Activated CD8-positive, alpha-beta memory T cell treated with anti-CD3 and anti-CD28 coated beads for 48 hours (primary cell): ENCODE measurements at places on chromosomes 7 and 10.

GRCh38 chr10:76034353-76035205 lies 603.2 kb downstream of the LRMDA start:
- DNase-seq = no peak

GRCh38 chr7:416761-417624 lies 102.7 kb downstream of the PDGFA start:
- DNase-seq = no peak

GRCh38 chr7:102255916-102256315 lies 30.8 kb upstream of the SH2B2 start:
- DNase-seq = no peak

GRCh38 chr10:18104223-18104872 lies 35.9 kb upstream of the CACNB2 start:
- DNase-seq = peak; percentile 8

DNA sequence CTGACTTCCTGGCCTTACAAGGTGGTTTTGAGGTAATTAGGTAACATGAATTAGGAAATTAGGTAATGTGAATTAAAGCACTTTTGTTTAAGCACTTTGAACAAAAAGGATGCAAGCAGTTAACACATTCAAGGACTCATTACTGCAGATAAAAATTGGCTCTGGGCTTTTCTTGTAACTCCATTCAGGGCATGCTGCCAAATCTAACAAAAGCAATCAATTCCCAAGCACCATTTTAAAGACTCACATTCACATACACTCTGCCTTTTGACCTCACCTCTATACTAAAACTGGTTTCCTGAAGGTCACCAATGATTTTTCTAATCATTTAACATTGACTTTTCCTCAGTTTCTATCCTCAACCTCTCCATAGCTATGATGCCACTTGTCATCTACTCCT lies 251.2 kb upstream of the RHOBTB1 start:
- DNase-seq = no peak

GRCh38 chr10:105291571-105291970 lies 650.5 kb downstream of the SORCS3 start:
- DNase-seq = no peak

GRCh38 chr10:110017052-110017451 lies 9.3 kb downstream of the ADD3 start:
- no peak for DNase-seq

GRCh38 chr10:131745591-131745990 lies 155.2 kb upstream of the PPP2R2D start:
- DNase-seq = no peak

- no peak for DNase-seq
These were observed 178.1 kb downstream of the PTEN start for GRCh38 chr10:88041243-88042159.

- DNase-seq = no peak
These were observed 132.1 kb downstream of the INHBA start for GRCh38 chr7:41570766-41571165.

- DNase-seq = no peak
These were observed 21.6 kb downstream of the PRPF18 start for GRCh38 chr10:13608246-13608853.

DNA sequence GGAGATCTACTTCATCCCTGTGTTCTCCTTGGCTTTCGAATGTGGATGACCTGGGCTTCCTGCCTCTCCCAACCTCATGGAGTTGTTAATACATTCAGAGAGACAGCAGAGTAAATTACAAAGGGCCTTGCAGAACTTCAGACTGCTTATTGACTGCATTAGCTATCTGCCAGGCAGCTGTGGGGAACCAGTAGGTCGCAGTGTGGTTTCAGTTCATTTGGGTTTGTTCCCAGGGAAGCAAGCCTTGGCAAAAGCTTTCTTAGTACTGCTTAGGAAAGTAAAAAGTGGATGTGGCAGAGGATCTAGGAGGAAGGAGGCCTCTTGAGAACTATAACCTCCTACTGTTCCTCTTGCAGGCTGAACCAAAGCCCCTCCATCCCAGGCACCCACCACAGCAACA lies 9.2 kb downstream of the NPFFR1 start:
- DNase-seq = no peak

DNA sequence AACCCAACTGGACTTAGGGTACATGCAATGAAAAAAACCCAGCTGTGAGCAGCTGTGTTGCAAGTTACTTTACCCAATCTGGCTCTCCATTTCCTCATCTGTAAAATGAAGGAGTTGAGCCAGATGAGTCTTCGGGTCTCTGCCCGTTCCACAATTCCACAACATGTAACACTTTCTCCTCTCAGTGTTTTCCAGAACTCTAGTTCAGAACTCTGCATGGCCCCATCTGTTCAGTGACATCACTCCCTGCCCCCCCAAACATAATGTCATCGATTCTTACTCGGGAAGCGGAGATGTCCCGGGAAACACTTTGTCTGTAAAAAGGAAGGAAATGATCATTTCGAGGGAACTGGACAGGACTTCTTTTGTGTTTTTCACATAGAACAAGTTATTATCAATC lies 2.5 kb downstream of the SH3PXD2A start:
- no peak for DNase-seq

DNA sequence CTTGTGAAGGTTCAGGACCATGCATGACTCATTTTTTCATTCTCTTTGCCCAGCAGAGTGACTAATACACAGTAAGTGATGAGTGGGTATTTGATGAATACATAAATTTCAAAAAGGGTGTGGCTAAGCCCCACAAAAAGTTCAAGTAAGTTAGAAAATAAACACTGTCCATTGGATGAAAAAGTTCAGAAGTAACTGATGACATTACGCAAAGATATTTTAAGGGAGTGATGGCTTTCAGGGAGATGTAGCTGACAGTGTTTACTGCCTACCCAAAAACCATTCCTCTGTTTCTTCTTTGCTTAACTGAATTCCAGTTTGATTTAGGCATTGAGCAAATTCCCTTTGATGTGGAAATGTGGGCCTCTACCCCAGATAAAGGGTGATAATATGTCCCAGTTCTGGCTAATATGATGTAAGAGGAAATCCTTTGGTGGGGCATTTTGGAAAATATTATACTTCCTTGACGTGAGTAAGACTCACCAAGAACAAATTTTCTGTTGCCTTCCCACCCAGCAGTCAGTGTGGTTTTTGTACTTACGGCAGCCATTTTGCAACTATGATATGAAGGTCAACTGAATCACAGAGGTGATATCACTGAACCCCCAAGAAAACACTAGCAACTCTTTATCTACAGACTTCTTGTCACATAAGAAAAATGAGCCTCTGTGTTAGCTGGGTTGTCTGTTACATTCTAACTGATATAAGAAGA lies 29.0 kb upstream of the EBLN1 start:
- no peak for DNase-seq

GRCh38 chr7:14717816-14718215 lies 184.7 kb downstream of the DGKB start:
- no peak for DNase-seq

DNA sequence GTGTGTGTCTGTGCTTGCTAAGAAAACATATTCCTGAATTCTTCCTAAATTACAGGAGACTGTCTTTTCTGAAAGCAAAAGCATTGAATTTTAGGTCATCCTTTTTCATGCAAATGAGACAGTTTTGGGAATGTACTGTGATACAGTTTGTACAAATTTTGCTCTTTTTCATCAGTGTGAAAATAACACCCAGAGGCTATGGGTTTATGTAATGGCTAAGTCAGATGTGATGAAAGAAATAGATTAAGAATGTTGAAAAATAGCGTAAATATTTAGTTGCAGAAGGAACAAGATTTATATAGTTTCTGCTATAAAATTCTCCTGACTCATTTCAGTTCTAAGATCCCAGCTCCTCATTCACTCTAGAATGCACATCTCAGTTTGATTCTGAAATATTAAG lies 24.6 kb downstream of the POM121L12 start:
- DNase-seq = no peak

DNA sequence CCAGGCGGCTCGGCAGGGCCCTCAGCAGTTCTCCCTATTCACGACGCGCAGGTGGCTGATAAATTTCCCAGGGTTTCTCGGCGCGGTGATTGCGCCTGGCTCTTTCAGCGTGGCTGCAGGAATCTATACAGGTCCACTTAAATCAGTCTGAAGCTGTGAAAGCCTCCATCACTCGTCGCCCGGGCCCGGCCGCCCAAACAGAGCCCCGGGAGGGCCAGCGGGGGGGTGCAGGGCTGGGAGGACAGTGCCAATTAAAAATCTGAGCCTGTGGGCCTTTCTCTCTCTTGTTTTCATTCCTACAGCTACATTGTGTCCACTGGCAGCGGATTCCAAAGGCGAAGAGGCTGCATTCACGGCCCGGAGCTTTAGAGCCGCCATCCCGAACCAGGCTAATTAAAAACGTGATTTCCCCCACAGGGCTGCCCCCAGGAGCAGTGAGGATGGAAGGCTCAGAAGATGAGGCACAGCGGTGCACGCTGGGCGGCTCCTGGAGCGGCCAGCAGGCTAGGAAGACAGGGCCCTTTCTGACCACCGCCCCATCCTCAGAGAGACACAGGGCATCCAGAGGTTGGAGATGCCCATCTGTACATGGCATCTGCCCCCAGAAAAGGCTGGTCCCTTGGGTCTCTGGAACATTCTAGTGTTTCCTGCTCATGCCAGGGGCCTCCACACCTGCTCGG lies 100.7 kb downstream of the FAM53B start:
- no peak for DNase-seq
